ENCODE measurements at places on chromosomes 12 and 14. TPM values are rescaled to one million over a fixed set of nuclear protein-coding genes. Genes with fewer than 3 reads are reported as not detected.

The KCNA5 gene
- not detected for total RNA-seq

The MGP gene
- 16.7 TPM for total RNA-seq

The OR6C75 gene
- not detected for total RNA-seq

The CFAP73 gene
- 0.20 TPM for total RNA-seq

The HELB gene
- 2.1 TPM for total RNA-seq

The MBIP gene
- total RNA-seq: 12.5 TPM

The PTPN21 gene
- 10.5 TPM for total RNA-seq

The RNU4-1 gene
- 20,765 TPM for total RNA-seq

The DHRS4L2 gene
- total RNA-seq: 28.8 TPM

The C12orf76 gene
- total RNA-seq: 3.3 TPM

The TNFRSF1A gene
- 99.3 TPM for total RNA-seq

The CLEC4C gene
- not detected for total RNA-seq

The RPS6KL1 gene
- total RNA-seq: 1.7 TPM

The DEPDC4 gene
- 0.68 TPM for total RNA-seq

The IKZF4 gene
- total RNA-seq: 4.3 TPM

The SCN8A gene
- 0.68 TPM for total RNA-seq

The KRT2 gene
- total RNA-seq: not detected

The GPRC5A gene
- total RNA-seq: 11.8 TPM

The ZNF705A gene
- not detected for total RNA-seq

The OSBPL8 gene
- 62.6 TPM for total RNA-seq

The COCH gene
- 0.12 TPM for total RNA-seq

The CD27 gene
- 0.40 TPM for total RNA-seq

The ESRRB gene
- total RNA-seq: 0.12 TPM

The RAD52 gene
- total RNA-seq: 4.7 TPM

The FOXN4 gene
- total RNA-seq: not detected

The CISTR gene
- total RNA-seq: not detected

The SMIM41 gene
- not detected for total RNA-seq

The REP15 gene
- 0.40 TPM for total RNA-seq

The APPL2 gene
- total RNA-seq: 27.0 TPM

The PIK3C2G gene
- 5.8 TPM for total RNA-seq

The CRY1 gene
- 5.0 TPM for total RNA-seq

The STXBP6 gene
- total RNA-seq: 0.56 TPM

The CCDC38 gene
- total RNA-seq: not detected

The CD163L1 gene
- total RNA-seq: 0.60 TPM

The SELPLG gene
- 0.76 TPM for total RNA-seq

The TAS2R8 gene
- total RNA-seq: not detected

The SYT10 gene
- total RNA-seq: not detected

The ACOT4 gene
- total RNA-seq: 1.0 TPM

All from esophagus mucosa (tissue), 1 donor.